Bronchial smooth muscle cell (primary cell): ENCODE measurements at places on chromosomes 3 and 15. TPM values are rescaled to one million over a fixed set of nuclear protein-coding genes. Genes with fewer than 3 reads are reported as not detected.

Gene ULK4
- 9.9 and 11.8 TPM in 2 replicates for total RNA-seq

Gene EMC7
- total RNA-seq: 24.1 and 35.1 TPM in 2 replicates

Gene DVL3
- total RNA-seq: 28.7 and 36.6 TPM in 2 replicates

Gene OR5K2
- total RNA-seq: not detected in 2 replicates

Gene MINAR1
- total RNA-seq: 0.43 and 0.63 TPM in 2 replicates

Gene NEK10
- total RNA-seq: 16.7 and 41.3 TPM in 2 replicates

Gene ZNF660
- total RNA-seq: 1.4 and 2.1 TPM in 2 replicates

Gene TNNC1
- total RNA-seq: 0.43 and 0.63 TPM in 2 replicates

Gene OIP5
- 0.17 and 1.3 TPM in 2 replicates for total RNA-seq

Gene BSN
- total RNA-seq: under 0.01 TPM in 2 replicates

Gene ACAN
- under 0.01 and 0.09 TPM in 2 replicates for total RNA-seq
